ENCODE measurements at places on chromosomes 4 and X.

GRCh38 chr4:121701263-121701662, 4.5 kb upstream of the ANXA5 start:
- DNase-seq: no peak

- DNase-seq: no peak
These were observed 710 bp downstream of the PRKG2 start for GRCh38 chr4:81214144-81214880.

GRCh38 chr4:37434469-37434868, 189.9 kb downstream of the NWD2 start:
- DNase-seq: no peak

GRCh38 chr4:63583007-63583406, 826.2 kb downstream of the TECRL start:
- DNase-seq: no peak

GRCh38 chr4:53647547-53647946, 56.3 kb upstream of the LNX1 start:
- no peak for DNase-seq

- DNase-seq: no peak
These were observed 60.4 kb upstream of the CRMP1 start for GRCh38 chr4:5952975-5953951.

- no peak for DNase-seq
These were observed 29.3 kb upstream of the CXXC4 start for GRCh38 chr4:104524026-104524425.

DNA sequence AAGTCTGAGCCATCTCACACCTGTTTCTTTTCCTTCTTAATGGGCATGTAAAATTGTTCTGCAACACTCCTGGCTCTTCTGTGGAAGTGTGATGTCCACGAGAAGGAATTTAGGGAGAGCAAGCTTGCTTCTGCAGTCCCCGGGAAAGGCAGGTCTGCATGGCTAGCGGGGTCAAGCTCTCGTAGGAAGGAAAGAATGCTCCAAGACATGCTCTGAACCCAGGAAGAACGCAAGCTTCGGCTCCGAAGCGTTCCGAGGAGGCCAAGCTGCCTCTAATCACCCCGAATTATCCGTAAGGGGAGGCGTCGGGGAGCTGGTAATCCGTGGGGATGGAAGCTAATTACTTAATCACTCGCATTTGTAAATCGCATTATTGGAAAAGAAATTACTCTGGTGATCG, 177.7 kb downstream of the CRLF2 start:
- no peak for DNase-seq

- no peak for DNase-seq
These were observed 1258.0 kb upstream of the IGFBP7 start for GRCh38 chr4:58368221-58368620.

GRCh38 chr4:2715426-2715825, 40.7 kb downstream of the TNIP2 start:
- DNase-seq: no peak

GRCh38 chr4:70759126-70759525, 37.4 kb downstream of the RUFY3 start:
- DNase-seq: no peak

GRCh38 chr4:73142995-73143547, 73.6 kb upstream of the COX18 start:
- DNase-seq: no peak

DNA sequence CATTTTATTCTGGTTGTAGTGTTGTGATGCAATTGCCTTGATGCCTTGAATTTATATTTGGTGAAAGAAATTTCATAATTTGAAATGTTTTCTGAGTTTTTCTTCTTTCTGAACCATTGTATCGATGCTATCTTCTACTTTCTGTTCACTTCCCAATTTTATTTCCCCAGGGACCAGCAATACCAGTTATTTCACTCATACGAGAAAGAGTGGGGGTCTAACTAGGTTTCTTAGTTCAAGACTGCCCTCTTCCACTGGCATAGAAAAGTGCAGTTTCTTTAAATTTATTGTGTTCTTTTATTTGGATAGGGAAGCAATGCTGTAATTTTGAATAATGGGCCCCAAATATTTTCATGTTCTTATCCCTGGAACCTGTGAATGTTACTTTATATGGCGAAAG, 544.0 kb upstream of the ADGRL3 start:
- no peak for DNase-seq

DNA sequence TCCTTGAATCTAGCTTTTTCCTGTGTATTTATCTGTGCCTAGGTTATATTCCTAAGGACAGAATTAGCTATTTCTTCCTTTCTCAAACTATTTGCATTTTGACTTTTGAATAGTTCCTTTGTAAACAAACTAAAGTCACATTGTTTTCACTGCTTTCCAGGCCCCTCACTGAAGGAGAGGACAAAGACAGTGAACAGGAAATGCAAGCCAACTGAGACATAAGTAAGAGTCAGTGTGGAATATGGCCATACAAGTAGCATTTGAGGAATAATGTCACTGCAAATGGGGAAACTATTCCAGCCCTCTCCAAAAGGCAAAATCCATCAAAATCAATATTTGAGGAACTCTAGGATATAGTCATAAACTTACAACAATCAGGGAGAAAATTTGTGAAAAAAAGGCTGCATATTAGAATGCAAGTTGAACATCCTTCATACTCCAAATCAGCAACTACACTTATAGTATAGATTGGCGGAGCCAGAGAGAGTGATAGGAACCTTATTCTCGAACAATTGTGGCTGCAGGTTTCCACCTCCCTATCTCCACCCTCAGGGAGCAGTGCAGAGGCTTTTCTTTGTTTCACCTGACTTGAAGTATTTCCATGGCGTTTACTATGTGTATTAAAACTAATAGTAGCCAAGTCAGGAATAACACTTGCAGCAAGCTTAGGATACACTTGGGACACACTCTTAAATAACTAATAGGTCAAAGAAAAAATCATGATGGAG, 1110.4 kb upstream of the ADGRL3 start:
- no peak for DNase-seq

DNA sequence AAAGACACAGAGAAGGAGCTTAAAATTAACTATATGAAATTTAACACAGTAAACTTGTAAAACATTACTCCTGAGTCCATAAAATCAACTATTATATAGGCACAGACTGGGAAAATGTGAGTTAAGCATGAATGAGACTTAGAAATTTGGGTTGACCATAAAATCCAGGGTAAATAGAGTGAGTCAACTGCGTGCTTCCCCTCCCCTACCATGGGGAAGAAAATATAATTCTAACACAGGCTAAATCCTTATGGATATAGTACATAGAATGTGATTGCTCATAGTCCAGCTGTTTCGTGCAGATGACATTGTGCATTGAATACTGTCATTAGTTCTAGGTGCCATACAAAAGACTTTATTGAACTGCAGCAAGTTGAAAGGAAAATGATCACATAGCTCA, 42.2 kb downstream of the KLHL5 start:
- no peak for DNase-seq

DNA sequence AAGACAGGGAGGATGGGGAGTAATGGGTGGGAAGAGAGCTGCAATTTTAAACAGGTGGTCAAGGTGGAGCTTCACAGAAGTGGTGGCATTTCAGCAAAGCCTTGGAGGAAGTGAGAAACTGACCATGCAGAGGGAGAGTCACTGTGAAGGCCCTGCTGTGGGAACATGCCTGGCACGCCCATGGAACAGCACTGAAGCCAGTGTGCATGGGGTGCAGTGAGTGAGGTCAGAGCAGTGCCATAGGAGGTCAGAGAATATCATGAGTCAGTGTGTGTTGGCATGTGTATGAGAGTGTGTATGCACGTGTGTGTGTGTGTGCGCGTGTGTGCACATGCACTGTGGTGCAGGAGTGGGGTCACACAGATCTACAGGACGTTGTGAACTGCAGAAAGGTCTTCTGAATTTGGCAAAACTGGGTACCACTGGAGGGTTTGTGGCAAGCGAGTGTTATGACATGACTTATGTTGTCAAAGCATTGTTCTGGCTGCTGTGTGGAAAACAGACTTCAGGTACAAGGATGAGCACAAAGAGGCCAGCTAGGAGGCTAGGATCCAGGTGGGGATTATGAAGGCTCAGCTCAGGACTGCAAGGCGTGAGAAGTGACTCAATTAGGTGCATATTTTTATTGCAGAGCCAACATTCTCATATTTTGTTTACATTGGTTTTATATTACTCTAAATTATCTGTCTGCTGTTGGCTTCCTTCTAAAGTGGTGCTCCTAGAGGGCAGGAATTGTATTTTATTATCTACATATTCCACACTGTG, 34.0 kb downstream of the ZNF827 start:
- no peak for DNase-seq

GRCh38 chr4:154467886-154468285, 23.7 kb downstream of the DCHS2 start:
- DNase-seq: no peak

DNA sequence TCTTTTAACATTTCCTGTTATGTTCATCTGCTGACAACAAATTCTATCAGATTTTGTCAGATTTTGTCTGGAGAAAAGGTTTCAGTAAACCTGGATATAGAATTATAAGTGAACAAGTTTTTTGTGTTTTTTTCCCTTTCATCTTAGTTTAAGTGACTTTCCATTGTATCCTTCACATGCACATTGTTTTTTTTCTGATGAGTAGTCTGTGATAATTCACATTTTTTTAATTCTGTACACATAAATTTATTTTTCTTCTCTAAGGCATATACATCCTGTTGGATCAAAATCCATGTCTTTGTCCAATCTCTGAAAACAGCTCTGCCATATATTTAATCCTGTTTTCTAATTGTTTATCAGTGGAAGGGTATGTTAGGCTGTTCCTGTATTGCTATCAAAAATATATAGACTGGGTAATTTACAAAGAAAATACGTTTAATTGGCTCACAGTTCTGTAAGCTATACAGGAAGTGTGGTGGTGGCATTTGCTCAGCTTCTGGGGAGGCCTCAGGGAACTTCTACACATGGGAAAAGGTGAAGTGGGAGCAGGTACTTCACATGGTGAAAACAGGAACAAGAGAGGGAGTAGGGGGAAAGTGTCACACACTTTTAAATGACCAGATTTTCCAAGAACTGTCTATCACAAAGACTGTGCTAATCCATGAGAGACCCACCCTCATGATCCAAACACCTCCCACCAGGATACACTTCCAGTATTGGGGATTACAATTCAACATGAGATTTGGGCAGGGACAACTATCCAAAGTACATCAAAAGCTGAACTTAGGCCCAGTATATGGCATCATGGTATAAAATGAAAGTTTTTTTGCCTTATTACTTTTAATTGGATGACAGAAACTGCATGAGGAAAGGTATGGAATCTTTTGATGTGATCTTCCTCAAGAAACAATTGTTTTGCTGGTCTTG, 45.6 kb upstream of the GRID2 start:
- no peak for DNase-seq

DNA sequence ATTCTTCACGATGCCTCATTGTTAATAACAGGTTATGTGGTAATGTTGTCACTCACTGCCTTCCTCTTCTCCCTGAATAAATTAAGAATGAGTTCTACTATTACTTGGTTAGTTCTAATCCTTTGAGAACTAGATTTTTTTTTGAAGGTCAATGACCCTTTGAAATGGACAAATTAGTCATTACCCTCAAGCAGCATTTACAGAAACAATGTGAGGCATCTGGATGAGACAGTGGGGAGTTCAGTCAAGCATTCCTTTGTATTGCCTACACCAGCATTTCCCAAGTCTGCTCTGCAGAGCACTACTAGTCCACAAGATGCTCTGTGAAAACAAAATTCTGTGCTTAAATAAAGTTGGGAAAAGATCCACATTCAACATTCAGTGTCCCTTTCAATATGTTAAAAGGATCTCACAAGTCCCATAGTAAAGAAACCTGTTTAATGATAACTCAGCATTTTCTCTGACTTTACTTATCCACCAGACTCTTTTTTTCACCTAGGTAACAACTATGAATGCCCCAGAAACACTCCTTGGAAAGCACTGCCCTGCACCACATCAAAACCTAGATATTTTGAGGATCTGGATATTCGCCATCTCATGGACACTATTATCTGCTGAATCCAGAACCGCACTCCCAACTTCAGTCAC, 60.6 kb downstream of the CHRDL1 start:
- DNase-seq: no peak

DNA sequence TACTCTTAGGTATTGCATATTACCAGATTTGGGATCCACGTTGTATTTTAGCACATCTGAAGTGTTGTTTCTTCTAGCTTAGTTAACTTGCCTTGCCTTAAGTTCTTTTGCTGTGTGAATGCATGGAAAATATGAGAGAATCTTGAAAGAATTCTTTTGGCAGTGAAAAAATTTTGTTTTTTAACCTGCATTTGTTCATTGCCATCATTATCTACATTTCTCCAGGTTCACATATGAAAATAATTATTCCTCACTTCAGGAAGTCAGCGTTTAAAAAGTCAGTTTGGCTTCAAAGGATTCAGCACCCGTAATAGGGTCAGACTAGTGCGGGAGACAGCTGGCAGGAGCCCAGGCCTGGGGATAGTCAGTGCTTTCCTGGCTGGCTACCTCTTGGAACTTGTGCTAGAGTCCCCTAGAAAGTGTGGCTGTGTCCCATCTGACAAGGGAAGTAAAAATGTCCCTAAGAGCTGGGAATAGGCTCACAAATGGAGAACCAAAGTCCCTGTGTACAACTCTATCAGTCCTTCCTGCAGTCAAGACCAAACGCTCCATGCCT, 251.9 kb upstream of the KLF3 start:
- DNase-seq: no peak

GRCh38 chrX:114073926-114074325, 510.0 kb upstream of the HTR2C start:
- DNase-seq: no peak

DNA sequence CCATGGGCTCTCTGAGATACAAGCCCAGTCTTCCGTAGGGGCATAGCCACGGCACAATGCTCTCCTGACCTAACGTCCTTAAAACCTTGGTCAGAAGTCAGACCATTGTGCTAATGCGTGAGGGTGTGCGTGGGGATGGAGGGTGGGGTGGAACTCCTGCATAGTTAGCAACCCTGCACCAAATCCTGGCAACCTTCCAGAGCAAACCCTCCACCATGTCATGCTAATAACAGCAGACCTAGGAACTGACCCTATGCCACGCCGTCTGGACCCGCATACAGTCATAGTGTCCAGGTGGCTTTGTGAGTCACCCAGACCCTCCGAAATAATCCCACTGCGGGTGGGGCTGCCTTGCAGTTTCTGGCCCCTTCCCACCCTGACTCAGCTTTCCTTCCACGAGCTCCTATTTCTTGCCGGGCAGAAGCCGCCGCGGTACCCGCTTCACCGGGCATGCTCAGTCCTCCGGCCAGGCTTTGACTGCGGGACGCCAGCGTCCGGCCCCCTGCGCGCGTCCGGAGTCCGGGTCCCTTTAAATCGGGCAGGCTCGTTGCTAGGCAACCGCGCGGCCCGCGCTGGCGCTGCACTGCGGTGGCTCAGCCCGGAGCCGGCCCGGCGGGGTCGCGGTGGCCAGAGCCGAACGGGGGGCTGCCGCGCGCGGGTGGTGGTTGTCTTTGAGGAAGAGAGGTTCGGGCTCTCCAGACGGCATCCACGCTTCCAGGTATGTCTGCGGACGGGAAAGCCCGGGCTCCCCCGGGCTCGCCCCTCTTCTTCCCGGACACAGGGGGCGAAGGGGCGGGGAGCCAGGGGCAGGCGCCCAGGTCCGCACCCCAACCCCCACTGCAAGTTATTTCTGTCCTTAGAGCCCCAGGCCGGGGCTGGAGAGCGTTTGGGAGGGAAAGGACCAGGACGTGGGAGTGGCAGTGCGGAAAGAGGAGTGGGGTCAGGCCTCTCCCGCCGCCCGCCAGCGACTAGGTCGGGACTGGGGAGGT, at the start of gene CCDC160:
Gene CCDC160 (plus strand): TSS at position 557 of the 989 bp plus-strand sequence. CDS start 7,619 bp downstream, outside the sequence.
- no peak for DNase-seq

GRCh38 chr4:16025268-16025667, 58.6 kb downstream of the PROM1 start:
- DNase-seq: no peak

- DNase-seq: no peak
These were observed 27.3 kb upstream of the FBXW7 start for GRCh38 chr4:152563209-152563608.

GRCh38 chr4:176313596-176314336, 6.0 kb upstream of the SPCS3 start:
- no peak for DNase-seq
